CD4-positive, alpha-beta T cell treated with Interleukin-17A for 1 hour (primary cell): ENCODE measurements at places on chromosomes 5 and 9.

GRCh38 chr5:33850100-33850594, 41.6 kb downstream of the ADAMTS12 start:
- DNase-seq = peak; percentile 36

GRCh38 chr9:73132034-73132776, 19.5 kb upstream of the ANXA1 start:
- peak; percentile 93 for DNase-seq

- DNase-seq = no peak
These were observed 898 bp downstream of the STC2 start for GRCh38 chr5:173327084-173327947.

DNA sequence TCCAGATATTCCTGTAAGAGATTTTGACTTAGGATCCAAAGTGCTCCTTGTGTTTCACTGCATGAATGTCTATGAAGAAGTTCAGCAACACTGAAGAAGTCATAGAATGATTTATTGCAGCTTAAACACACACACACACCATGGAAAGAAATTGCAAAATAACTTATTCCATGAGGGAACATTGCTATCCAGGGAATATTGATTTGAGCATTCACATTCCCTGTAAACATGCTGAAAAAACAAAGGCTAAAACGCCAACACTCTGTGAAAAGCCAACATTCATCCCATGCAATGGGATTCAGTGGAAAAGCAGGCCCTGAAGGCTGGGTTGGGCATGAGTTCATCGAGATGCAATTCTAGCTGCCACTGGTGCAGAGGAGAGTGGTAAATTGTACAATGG, 109.6 kb upstream of the CXCL14 start:
- DNase-seq = no peak

DNA sequence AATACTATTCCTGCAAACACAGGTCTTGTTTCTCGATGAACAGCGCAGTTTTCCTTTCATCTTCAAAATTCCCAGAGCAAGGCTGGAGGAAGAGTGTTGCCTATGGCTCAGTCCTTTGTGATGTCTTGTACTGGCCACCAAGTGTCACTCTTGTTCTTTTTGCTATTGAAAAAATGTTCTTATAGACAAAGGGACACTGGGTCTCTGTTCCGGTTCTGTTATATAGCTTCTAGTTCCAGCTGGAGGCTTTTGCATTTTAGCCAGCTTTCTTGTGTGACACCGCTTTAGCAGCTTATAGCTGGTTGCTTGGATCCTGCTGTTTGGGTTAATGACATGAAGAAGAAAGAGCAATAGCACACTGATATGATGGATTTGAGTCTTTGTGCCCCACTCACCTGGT, 343.7 kb upstream of the KCNN2 start:
- no peak for DNase-seq

GRCh38 chr5:3161672-3162071, 410.2 kb upstream of the IRX2 start:
- DNase-seq = no peak

- no peak for DNase-seq
These were observed 342.4 kb downstream of the FGF10 start for GRCh38 chr5:44046619-44047364.

- DNase-seq = no peak
These were observed 100.9 kb upstream of the TBC1D2 start for GRCh38 chr9:98356326-98356725.

DNA sequence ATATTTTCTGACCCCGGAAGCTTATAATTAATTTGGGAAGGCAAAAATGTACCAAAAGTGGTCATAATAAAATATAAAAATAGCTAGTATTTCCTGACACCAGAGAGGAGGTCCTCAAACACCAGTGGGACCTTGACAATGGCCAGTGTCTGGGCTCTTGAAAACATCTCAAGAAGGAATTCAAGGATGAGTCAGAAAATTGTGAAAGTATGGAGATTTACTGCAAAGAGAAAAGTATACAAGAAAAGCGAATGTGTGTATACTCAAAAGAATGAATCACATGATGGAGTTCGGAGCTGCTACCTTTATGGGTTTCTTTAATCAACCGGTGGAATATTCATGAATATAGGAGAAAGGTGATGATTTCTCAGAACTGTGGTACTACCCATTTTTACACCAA, 1709.0 kb upstream of the WWC1 start:
- DNase-seq = no peak

DNA sequence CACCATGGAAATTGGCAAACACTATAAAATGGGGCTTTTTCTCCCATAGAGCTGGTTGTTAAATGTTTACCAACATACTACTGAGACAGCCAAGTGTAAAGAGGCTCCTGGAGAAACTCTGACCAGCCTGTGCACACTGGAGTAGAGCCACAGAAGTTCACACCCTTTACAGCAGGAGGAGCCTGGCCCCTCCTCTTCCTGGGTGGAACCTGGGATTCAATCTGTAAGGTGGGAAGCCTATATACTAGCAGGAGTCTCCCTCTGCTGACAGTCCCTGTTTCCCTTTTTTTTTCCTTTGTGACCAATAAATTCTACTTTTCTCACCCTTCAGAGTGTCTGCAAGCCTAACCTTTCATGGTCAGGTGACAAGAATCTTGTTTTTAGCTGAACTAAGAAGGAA, 10.4 kb upstream of the SLC30A5 start:
- DNase-seq = no peak

DNA sequence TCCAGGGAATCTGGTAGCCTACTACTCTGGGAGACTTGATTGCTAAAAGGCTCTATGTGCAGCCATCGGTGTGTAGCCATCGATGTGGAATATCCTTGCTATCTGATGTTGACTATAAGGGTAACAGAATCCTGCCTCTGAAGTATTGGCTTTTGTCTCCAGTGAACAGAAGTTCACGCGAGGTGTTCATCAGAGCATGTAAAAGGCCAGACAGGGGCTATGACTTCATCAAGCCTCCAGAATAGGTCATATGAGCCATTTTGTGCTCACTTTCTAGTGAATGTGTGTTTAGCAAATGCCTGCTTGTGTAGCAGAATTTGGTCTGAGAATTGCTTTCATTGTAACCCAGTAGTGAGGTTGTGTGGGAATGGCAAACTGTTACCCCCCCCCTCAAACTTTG, 66.8 kb upstream of the RAD23B start:
- DNase-seq = no peak

DNA sequence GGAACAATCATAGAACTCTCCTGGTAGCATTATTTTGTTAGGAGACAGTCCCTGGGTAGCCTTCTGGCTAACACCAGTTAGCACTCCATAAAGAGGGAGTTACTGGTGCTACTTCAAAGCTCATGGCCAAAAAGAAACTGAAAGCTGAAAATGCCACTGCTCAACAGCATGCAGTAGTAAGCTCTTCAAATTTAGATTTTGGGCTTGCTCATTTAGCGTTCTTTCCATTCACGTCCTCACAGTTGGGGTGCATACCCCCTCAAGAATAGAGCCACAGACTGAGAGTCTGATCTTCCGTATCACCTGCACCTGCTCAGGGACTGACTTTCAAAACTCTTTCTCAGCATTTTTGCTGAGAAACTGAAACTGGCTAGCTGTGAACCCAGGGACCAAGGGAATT, 24.7 kb downstream of the NTRK2 start:
- no peak for DNase-seq

GRCh38 chr9:120735415-120736126, 21.3 kb upstream of the MEGF9 start:
- DNase-seq = peak; percentile 13

DNA sequence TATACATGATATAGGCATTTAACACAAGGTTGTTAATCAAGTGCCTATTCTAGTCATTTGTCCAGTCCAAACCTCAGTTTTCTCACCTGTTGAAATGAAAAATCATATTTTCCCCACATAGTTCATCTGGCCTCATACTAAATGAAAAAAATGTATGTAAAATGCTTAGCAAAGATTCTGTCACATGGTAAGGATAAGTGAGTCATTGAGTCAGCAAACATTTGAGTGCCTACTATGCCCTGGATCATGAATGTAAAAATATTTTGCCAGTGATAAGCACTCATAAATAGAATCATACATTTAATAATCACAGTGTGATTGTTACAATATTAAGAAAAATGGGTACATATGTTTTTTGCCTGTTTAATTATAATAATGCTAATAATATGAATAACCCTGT, 181.2 kb upstream of the PAPPA start:
- no peak for DNase-seq

GRCh38 chr5:68457285-68457684, 241.7 kb downstream of the PIK3R1 start:
- DNase-seq = no peak

- no peak for DNase-seq
These were observed at the start of gene MCTP1 for GRCh38 chr5:95284572-95285408. Gene MCTP1, minus strand, starts transcription at chr5:95285094.

GRCh38 chr9:134247918-134248631, 78.2 kb upstream of the RXRA start:
- DNase-seq = no peak

DNA sequence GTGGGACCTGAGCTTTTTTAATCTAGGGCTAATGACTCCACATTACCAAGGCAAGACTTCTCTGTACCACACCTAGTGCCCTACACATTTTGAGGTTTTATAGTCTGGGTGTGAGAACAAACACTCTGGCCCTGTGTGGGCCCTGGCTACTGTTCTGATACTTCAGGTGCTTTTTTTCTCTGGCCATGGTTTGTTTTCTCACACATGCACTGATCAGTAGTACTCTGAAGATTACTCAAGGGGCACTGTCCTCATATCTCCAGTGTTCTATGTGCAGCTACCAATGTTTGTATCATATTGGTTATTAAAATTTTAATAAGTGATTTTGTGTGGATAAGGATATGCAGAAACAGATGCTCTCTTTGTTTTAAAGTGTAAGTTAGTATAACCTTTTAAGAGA, 5.9 kb upstream of the C9orf40 start:
- DNase-seq = no peak

DNA sequence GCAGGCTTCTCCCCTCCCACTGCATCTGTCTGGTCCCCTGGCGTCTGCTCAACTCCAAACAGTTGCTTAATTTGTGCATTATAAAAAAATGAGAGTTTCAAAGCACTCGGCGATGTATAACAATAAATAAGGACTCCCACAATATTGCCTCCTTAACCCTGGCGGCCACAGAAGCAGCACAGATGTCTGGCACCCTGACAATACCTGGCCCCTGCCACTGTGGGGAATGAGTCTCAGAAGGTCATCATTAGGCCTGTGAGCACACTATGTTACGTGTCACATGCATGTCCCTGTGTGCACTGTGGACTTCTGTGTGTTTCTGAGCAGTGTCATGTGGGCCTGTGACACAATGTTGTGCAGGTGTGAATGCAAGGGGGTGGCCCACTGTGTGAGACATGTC, 236.5 kb downstream of the PBX3 start:
- DNase-seq = no peak

GRCh38 chr5:2011481-2012411, 129.0 kb upstream of the IRX4 start:
- DNase-seq = no peak

GRCh38 chr5:59198832-59199231, 616.0 kb downstream of the RAB3C start:
- no peak for DNase-seq

DNA sequence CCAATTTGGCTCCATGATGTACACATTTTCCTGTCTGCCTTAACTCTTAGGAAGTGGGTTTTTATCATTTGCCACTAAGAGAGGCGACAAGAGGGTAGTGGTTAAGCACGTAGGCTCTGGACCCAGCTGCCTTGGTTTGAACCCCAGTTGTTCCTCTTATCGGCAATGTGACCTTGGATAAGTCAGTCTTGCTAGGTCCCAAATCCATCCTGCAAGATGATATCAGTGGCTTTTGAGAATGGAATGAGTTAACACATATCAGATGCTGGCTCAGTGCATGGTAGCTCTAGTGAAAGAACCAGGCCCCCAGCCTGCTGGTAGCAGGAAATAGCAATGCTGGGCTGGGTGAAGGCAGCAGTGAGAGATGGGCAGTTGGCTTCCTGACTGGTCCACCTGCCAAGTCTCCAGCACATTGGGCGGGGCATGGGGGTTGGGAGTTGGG, 72.5 kb downstream of the STK10 start:
- peak; percentile 64 for DNase-seq

DNA sequence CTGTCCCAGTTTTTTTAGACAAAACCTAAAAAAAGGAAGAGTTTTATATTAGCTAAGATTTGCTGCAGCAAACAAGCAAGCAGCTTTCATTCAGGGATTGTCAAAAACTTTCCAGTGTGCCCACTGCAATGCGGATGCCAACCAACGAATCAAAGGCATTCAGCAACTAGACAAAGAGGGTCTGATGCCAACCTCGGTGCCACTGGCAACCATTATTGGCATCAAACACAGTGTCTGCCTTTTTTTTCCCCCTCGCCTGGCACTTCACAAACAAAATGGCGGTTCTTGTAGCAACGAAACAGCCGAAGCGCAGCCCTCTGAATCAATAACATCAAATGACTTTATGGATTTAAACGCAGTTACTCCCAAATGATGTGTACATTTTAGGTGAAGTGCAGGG, 10.4 kb downstream of the NFIB start:
- DNase-seq = no peak

- no peak for DNase-seq
These were observed 173.6 kb upstream of the IER5L start for GRCh38 chr9:129351642-129352145.

DNA sequence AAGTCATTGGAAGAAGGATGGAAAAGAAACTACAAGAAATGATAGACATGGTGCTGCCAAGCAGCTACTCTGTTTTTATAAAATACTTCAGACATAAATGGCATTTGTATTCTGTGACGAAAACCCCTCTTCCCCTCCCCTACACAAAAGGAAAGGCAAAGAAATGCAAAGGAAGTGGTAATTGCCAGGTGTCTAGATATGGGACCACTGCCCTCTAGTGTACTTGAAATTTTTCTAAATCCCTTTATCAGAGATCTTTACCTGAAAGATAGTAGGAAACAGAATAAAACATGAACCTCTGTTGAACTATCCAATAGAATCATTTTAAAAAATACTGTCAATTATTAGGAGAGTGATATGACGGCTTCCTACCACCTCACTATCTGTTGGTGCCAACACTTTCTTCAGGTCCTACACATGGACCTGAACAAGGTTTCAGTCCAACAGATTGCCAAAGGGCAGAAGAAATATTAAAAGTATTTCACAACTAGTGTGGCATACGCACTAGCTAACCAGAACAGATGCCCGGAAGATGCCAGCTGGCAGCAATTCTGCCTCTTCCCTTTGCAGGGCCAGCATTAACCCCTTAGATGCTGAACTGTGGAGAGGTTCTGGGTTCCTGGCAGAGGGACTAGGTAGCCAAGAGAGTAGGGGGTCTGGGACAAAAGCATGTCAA, 104.1 kb downstream of the TSSK1B start:
- DNase-seq = peak; percentile 70

- no peak for DNase-seq
These were observed 56.9 kb upstream of the SIMC1 start for GRCh38 chr5:176181271-176181855.
